ENCODE measurements at places on chromosomes 11 and 22.
A peak's percentile ranks its signal among the peaks of the same experiment; 100 is the strongest.

DNA sequence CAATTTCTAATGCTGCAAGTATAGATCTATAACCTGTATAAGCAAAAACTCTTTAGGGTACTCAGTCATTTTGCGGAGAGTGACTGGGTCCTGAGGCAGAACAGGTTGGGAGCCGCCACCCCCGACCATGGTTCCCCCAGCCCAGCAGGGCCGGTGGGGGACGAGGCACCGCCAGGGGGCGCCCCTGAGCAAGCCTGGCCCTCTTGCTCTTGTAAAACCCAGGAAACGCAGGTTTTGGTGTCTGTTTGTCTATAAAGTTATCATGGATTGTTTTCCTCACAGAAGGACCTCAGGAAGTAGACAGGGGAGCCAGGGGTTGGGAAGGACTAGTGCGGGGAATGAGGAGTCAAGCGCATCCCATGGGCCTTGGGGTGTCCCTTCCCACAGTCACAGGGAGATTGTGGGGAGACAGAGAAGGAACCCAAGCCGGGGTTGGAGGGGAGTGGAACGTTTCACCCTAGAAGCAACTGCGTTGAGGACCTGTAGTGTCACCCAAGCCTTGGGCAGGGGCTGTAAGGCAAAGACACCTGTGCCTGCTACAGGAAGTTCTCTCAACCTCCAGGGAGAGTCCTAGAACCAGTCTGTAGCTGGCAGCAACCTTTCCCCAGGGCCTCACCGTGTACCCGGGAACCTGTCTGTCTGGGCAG lies 26.4 kb downstream of the KCTD17 start:
- DNase-seq: peak; percentile 29

- no peak for DNase-seq
Observed at GRCh38 chr22:28628766-28629165, 50.9 kb downstream of the TTC28 start.

GRCh38 chr11:74100231-74100630 lies 70.6 kb downstream of the C2CD3 start:
- no peak for DNase-seq

- no peak for DNase-seq
Observed at GRCh38 chr11:128916681-128917080, 25.5 kb downstream of the KCNJ5 start.

All from AG10803 (cell line).